Stimulated activated naive CD8-positive, alpha-beta T cell treated with anti-CD3 and anti-CD28 coated beads, Interleukin-15, amount 100 ng/mL, for 72 hours (primary cell): ENCODE measurements at places on chromosomes 5 and 9.

DNA sequence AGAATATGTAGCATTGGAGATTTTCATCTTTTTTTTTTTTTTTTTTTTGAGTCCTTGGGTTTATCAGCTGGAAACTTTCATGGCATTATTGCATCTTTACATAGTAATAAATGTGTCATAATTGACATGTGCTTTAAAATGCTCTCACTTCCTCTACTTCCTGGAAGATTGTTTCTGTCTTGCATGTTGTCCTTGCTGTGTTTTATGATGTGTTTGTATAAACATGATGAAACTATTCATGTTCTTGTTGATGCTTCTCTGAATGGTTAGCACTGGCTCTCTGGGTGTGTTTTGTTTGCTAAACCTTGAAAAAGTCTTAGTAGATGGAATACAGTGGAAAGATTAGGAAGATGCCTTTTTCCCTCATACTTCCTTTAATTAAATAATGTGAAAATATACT lies 87.9 kb downstream of the IQGAP2 start:
- DNase-seq = no peak

GRCh38 chr9:83132768-83133167 lies 69.8 kb upstream of the RASEF start:
- no peak for DNase-seq

DNA sequence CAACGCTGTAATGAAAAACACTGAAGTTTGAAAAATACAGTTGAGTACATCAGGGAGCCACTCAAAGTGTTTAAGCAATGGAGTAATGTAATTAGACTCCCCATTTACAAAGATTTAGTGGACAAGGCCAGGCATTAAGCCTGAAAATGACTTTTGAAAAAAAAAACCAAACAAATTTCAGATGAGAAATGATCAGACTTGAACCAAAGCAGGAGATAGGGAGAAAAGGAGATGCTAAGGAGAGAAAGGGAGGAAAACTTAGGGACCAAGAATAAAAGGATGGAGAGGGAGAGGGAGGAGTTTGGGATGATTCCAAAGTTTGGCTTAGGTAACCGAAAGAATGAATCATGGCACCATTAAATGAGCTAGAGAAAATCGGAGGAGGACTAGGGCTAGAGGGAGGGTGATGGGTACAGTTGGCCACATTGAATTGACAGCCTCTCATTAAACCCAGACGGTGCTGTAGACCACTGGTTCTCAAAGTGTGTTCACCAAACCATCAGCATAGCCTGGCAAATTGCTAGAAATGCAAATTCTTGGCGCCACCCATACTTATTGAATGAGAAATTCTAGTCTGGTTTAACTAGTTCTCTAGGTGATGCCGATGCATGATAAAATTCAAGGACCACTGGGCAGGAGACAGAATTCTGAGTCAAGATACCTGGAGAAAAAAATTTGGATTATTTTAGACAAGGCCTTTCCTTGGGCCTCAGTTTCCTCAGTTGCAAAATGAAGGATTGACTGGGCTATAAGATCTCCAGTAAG lies 6.2 kb upstream of the CPEB4 start:
- no peak for DNase-seq

DNA sequence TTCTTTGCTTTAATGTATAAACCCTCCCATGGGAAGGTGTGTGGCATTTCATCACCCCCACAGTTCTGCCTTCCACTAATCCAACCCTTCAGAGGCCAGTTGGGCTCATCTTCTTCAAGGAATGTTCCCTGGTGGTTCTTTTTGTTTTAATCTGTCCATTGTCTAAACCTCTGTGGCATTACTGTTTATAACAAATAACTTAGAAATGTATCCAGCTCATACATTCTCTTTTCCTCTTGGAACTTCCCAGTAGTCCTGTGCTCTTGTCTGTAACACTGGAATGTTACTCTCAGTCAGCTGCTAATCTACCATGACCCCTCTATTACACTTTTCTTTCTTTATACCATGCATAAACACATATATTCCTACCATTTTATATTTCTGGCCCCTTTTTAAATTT lies 213.5 kb upstream of the TARS1 start:
- DNase-seq = no peak

- no peak for DNase-seq
Measured at GRCh38 chr9:92669527-92669889, 423 bp downstream of the IPPK start.

- DNase-seq = no peak
Measured at GRCh38 chr5:168826246-168826725, 247.1 kb upstream of the PANK3 start.

DNA sequence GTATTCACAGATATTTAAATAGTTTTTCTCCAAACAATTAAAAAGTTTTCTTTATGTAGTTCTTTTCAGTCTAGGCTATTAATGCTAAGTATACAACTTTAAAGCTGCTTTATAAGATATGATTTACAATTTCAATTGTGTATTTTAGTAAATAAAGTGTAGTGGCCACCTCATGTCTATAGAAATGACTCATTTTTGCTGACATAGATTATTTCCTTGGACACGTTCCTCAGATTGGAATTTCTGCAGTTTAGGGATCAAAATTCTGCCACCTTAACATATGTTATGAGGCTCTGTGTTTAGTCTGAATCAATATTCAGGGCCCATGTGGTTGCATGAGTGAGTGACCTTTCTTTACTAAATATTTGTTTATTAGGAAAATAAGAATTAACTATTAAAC lies 750.2 kb downstream of the IRX1 start:
- no peak for DNase-seq

- no peak for DNase-seq
Measured at GRCh38 chr5:82523633-82524032, 245.5 kb upstream of the RPS23 start.

DNA sequence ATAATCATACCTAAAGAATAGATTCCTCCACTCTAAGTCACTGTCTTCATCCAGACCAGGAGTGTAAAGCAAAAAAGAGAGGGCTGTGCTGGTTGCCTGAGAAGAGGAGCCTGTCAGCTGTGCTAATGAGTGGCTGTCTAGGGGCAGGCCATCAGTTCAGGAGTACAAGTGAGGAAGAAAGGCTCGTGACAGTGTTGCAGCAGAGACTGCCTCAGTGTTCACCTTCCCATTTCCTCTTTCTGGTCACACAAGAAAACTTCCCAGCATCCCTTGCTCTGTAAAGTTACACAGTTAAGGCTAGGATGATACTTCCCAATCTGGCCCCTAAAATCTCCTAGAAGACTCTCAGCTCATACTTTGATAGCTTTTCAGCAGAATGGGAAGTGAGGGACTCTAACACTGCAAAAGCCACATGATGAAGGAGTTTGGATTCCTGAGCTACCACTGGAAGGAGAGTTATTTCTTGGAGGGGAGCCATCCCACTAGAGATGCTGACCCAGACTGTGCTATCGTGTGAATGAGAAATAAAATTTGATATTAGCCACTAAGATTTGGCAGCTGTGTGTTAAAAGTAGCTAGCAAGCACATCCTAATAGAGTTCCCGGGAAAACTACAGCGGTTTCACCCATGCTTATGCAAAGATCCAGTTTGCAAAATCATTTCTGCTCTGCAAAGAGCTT lies 67.1 kb downstream of the ADAMTS12 start:
- DNase-seq = no peak
